NCI-H2171 (cell line): ENCODE measurements at places on chromosomes 2 and 18.

DNA sequence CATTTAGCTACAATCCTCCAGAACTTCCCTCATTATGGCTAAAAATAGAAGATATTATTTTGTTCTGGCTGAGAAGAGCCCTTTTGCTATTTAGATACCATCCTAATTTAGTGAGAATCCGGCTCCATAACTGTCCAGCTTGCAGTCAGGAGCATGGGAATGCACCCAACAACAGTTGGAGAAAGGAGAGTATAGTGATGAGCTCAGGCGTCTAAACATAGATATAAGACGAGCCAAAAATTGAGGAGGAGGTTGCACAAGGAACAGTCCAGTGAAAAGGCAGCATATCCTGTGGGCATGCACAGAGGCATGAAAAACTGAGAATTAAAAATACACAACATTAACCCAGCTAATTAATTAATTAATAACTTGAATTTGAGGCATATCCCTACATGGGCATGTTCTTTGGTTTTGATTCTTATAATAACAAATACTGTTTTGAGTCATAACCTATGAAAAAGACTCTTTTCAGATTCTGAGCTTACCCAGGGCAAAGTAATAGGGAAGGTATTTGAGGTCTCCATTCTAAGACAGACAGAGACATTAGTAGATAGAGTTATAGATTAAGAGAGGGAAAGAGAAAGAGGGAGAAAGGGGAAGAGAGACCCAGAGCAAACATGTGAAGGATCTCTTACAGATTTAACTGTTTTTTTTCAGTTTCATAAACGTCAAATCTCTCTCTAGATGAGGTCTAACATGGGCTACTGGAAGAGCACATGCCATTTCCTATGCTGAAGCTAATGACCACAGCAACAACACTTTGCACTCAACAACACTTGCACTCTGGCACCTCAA, 311.2 kb downstream of the OSR1 start:
- no peak for DNase-seq

- no peak for DNase-seq
Observed at GRCh38 chr2:120520929-120521912, 175.3 kb downstream of the INHBB start.

- DNase-seq: no peak
Observed at GRCh38 chr2:71923143-71923525, 224.5 kb downstream of the CYP26B1 start.

- no peak for DNase-seq
Observed at GRCh38 chr2:191038241-191038725, 24.3 kb upstream of the STAT1 start.

DNA sequence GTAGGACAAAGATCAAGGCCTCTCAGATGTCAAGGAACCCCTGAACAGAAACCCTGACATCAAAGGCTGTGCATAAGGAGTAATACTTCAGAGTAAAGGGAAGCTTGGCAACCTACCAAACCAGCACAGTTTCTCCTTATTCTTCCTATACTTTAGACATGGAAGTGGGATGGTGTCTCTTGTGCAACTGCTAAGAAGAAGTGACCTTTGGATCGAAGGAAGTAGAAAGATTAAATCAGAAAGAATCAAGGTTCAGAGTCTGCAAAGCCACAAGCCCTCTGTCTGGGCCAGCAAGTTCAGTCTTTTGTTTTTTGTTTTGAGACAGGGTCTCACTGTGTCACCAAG, 66.2 kb upstream of the SLC39A10 start:
- DNase-seq: no peak

GRCh38 chr2:233107831-233108300, 47.7 kb downstream of the INPP5D start:
- no peak for DNase-seq

- DNase-seq: no peak
Observed at GRCh38 chr2:34178482-34178881, 579.4 kb upstream of the FAM98A start.

- DNase-seq: peak; percentile 19
Observed at GRCh38 chr2:30514134-30514847, 67.2 kb downstream of the LCLAT1 start.

DNA sequence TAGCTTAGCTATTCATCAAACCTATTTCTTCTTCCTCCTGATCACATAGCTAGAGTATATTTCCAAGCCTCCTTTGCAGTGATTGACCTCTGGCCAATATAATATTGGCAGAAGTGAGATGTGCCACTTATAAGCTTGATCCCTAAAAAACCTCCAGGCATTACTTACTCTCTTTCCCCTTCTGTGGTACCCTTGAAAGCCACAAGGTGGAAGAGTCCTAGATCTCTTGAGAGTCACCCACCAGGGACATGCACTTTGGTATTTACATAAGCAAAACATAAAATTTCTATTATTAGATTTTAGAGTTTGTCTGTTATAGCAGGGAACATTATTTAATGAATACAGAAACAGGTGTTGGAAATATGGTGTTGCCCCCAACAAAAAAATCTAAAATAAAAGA, 112.0 kb downstream of the EXOC6B start:
- no peak for DNase-seq

DNA sequence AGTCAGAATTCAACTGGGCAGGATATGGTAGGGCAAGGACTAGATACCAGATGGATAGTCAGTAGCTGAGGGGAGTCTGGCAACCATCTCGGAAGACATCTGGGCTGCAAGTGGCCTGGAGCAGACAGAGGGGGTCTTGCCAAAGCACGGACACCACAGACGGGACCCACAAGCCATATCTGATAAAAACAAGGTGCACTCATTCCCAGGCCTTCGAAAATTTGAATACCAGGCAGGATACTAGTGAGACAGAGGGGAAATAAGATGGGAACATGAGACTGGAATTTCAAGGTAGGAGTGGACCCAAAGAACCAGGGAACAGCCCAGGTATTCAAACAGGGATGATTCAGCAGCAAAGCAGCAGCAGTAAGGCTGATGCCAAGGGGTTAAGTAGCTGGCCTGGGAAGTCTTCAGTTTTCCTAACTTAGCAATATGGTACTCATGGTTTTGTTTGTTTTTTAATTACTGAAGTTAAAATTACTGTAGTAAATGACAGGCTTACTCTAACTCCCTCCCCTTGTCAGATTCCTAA, 144.9 kb upstream of the NCKAP5 start:
- DNase-seq: no peak

DNA sequence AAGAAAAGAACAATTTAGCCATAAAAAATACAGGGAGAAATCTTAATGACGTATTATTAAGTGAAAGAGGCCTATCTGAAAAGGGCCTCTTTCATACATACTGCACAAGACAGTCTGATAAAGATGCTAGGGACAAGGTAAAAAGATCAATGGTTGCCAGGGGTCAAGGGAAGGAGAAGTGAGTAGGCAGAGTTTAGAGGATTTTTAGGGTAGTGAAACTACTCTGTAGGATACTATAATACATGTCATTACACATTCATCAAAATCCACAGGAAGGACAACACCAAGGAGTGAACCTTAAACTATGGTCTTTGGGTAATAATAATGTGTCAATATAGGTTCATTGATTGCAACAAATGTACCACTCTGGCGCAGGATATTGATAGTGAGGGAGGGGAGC, 289.3 kb downstream of the FSIP2 start:
- no peak for DNase-seq
